Fibroblast of lung (primary cell): ENCODE measurements at places on chromosomes 16 and 17. TPM values are rescaled to one million over a fixed set of nuclear protein-coding genes. Genes with fewer than 3 reads are reported as not detected.
A peak's percentile ranks its signal among the peaks of the same experiment; 100 is the strongest.

DNA sequence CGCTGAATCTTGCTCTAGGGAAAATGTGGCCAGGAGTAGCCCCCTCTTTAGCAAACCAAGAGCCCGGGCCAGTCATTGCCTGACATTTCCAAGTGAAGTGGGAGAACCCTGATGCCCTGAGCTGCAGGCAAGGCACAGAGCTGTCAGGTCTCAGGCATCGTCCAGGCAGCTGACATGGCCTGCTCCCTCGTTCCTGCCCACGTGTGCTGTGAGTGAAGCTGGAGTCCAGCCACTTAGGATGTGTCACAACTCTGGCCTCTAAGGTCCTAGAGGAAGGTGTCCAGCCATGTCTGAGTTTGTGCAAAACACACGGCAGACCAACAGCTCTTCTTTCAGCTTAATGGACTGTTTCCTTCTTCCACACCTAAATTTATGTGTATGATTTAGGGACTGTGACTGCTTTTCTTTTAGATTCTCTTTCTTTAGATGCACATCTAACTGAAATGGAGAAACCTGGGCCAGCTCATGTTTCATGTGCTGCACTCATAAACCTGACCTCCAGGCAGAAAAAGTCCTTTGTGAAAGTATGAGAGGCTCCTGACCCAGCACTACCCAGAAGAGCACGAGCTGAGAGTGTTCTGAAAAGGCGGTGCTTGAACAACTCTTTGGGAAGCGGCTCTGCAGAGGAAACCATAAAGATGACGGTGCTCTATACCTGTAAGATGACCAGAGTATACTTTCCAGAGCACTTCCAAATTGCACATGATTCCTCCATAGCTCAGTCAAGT lies 14.8 kb upstream of the LIMD2 start:
- no peaks in the 10 kb centered on the region for H3K27me3 ChIP-seq
- no peak overlapping the region for H3K4me3 ChIP-seq
- H3K27ac ChIP-seq: no peak overlapping the region
- DNase-seq: peak; percentile 48
- H3K4me1 ChIP-seq: no peaks in the 10 kb centered on the region
- H3K36me3 ChIP-seq: peaks cover 4% of the 10 kb centered on the region

KCNH4 gene
- 0.01 and 0.03 TPM in 2 replicates for polyA plus RNA-seq

TBC1D3 gene
- not detected in 2 replicates for polyA plus RNA-seq

DNA sequence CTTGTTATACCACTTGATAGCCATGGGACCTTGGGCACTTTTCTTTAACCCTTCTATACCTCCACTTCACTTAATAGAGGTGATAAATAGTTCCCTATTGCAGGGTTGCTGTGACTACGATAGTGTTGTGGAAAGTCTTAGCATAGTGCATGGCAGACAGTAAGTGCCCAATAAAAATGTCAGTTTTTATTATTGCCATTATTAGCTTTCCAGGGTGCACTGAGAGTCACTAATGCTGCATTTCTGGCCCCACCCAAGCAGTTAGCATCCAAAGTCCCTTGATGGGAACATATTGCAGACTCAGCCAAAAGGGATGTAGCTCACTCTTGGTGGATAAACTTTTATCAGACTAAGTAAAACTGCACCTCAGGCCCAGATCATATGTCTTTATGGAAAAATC lies 41.5 kb upstream of the TEKT3 start:
- H3K4me3 ChIP-seq: no peak overlapping the region
- DNase-seq: no peak
- H3K36me3 ChIP-seq: no peaks in the 10 kb centered on the region
- H3K27me3 ChIP-seq: no peaks in the 10 kb centered on the region
- no peak overlapping the region for H3K27ac ChIP-seq

DNA sequence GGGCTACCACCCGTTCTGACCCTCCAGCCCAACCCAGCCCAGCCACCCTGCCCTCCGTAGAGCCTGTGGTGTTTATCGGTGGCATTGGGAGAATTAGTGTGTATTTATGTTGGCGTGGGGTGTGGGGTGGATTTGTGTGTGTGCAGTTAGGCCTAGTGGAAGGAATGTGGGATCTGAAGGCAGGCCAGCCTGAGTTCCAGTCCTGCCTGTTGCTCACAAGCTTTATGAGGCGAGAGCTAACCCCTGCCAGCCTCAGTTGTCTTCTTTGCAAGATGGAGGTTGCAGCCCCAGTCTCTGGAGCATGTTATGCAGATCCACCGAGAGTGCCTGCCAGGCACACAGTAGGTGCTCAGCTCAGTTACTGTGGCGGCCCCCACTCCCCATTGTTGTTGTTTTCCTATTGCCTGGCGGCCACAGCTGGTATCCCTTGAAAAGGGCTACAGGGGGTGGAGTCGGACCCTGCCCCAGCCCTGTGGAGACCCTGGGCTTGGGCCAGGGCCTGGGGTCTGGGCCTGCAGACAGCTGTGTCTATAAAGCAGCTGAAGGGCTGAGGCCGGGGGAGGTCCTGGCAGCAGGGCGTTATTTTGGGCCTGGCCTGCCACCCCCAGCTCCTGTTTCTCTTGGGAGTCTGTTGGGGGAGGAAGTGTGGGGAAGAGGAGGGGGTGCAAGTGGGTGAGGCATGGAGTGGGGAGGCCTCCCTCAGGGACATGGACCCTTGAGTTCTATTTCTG lies 5.1 kb downstream of the ERBB2 start:
- peak; percentile 33 for DNase-seq
- peaks cover 10% of the 10 kb centered on the region for H3K36me3 ChIP-seq
- H3K4me1 ChIP-seq: peaks cover 4% of the 10 kb centered on the region
- H3K27me3 ChIP-seq: no peaks in the 10 kb centered on the region
- H3K4me3 ChIP-seq: no peak overlapping the region

DNA sequence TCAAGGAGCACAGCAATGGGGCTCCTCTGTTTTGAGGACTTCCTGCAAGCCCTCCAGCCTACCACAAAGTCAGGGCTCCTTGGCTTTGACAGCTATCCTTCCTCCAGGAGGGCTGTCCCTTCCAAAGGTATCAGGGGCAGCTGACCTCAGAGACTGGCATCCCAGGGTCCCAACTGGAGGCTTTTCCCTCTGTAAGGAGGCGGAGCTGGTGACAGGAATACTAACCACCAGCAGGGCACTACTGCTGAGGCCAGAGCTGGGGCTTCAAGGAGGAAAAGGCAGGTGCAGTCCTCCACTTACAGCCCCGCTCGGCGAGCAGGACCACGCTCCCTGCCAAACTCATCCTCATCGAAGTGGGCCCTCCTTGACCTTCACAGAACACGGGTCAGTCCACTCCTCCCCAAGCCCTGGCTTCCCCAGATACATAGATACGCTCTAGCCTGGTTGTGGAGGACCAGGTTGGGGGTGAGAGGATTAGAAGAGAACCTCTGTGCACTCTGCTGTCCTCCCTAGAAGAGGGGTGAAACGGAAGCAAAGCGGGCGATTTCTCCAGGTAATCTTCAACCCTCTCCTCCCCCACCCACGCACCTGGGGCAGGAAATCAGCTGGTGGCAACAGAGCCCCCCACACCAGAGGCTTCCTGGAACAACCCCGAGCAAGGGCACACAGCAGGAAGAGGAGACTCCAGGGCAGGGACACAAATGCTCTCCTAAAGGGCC lies 20.5 kb downstream of the ST3GAL2 start:
- no peak for DNase-seq
- H3K4me3 ChIP-seq: no peak overlapping the region
- H3K27me3 ChIP-seq: no peaks in the 10 kb centered on the region
- H3K27ac ChIP-seq: no peak overlapping the region
- H3K4me1 ChIP-seq: no peaks in the 10 kb centered on the region

CWC25 gene
- polyA plus RNA-seq: 14.4 and 15.6 TPM in 2 replicates

TNK1 gene
- polyA plus RNA-seq: 0.15 and 0.20 TPM in 2 replicates

DNA sequence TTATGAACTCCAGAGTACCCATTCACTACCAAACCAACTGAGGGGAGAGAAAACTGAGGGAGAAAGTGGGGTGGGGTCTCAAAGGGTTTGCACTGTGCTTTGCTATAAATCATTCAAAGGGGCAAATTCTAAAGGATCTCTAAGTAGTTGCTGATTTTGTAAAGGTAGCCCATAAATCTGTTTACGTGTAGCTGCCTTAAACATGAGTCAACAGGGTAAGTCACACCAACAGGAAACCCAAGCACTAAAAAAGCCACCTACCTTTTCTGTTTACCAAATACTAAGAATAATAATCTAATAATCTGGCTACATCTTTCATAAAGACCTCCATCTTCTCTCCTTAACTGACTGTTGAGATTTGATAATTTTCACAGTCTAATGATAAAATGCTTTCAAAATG lies 8.4 kb upstream of the HSBP1 start:
- no peak overlapping the region for H3K27ac ChIP-seq
- H3K4me1 ChIP-seq: peaks cover 4% of the 10 kb centered on the region

GRCh38 chr17:44438636-44439035 lies 49.2 kb upstream of the ITGA2B start:
- no peak for DNase-seq
- no peak overlapping the region for H3K4me3 ChIP-seq
- no peaks in the 10 kb centered on the region for H3K27me3 ChIP-seq
- H3K4me1 ChIP-seq: no peaks in the 10 kb centered on the region
- no peak overlapping the region for H3K27ac ChIP-seq
- H3K36me3 ChIP-seq: peaks cover under 1% of the 10 kb centered on the region

DNA sequence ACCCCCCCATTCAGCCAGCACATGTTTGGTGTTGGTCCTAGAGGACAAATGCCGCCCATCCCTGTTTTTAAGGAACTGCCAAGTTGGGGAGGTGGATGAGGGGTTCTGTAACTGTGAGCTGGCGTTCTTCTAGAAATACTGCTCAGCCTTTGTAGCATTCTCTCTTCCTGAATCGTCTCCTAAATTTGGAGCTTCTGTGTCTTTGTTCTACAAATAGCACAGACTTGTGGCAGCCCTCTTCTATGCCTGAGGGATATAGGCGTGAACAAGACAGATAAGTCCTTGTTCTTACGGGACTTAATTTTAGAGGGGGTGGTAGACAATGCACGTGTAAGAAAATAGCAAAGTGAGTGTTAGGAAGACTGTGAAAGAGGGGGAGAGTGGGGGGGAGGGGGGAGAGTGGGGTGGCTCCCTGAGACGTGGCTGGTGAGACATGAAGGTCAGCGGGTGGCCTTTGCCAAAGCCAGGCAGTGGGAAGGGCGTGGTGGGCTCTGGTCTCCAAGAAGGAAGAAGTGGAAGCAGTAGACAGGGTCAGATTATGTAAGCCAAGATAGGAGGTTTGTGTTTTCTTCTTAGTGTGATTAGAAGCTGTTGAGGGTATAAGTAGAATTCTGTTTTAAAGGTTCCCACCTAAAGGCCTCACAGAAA lies 9.9 kb downstream of the MFSD11 start:
- H3K36me3 ChIP-seq: peaks cover 15% of the 10 kb centered on the region
- H3K4me1 ChIP-seq: no peaks in the 10 kb centered on the region
- no peaks in the 10 kb centered on the region for H3K27me3 ChIP-seq
- DNase-seq: no peak
- H3K27ac ChIP-seq: no peak overlapping the region

PRR29 gene
- polyA plus RNA-seq: 0.02 and 0.19 TPM in 2 replicates
